T follicular helper cell (primary cell): ENCODE measurements at places on chromosomes 5 and 9.
A peak's percentile ranks its signal among the peaks of the same experiment; 100 is the strongest.

GRCh38 chr5:144585681-144586080 is 415.0 kb downstream of the KCTD16 start:
- DNase-seq = no peak

DNA sequence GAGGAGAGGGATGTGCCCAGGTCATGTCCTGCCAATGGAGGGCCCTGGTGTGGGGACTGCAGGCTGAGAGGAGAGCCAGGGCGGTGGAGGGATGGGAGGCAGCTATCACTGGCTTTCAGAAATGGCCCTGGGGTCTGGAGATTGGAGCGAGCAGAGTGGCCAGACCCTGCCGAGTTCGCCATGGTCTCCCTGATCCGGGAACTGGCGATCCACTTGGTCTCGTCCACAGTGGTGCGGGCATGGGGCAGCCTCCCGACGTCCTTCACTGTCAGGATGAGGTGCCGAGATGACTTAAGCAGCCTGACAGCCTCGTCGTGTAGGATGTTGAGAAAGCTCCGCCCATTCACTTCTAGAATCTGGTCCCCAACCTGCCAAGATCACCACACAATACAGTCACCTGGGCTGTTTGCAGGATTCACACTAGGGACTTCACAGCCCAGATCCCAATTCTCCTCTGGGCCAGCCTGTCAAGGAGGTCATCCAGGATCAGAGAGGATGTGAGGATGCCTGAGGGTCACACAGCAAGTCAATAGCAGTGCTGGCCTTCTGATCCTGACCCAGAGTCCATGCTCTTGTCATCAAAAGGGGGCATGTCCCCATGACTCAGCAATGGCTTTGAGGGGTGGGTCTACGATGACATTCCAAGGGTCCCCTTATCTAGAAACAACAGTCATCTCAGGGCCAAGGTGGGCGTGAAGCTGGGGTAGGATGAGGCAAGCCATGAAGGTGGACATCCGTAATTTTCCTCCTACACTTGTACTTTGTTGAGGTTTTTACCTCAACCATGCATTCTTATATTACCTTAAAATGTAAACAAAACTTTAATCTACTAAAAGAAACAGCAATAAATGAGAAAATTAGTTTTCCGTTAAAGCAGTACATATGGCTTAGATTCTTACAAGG is 38.5 kb upstream of the AKNA start:
- DNase-seq = no peak

DNA sequence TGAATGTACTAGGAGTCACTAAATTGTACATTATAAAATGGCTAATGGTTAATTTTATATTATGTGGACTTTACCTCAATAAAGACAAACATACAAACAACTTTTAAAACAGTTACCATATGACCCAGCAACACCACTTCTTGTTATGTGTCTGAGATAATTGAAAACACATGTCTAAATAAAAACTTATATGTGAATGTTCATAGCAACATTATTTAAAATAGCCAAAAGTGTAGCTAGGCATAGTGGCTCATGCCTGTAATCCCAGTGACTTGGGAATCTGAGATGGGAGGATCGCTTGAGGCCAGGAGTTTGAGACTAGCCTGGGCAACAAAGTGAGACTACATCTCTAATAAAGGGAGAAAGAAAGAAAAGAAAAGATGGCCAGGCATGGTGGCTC is 22.9 kb downstream of the SLC35A4 start:
- no peak for DNase-seq

- DNase-seq = no peak
These were observed 8.1 kb downstream of the MTMR12 start for GRCh38 chr5:32304622-32305021.

GRCh38 chr5:86118542-86118941 is 499.2 kb upstream of the COX7C start:
- no peak for DNase-seq

DNA sequence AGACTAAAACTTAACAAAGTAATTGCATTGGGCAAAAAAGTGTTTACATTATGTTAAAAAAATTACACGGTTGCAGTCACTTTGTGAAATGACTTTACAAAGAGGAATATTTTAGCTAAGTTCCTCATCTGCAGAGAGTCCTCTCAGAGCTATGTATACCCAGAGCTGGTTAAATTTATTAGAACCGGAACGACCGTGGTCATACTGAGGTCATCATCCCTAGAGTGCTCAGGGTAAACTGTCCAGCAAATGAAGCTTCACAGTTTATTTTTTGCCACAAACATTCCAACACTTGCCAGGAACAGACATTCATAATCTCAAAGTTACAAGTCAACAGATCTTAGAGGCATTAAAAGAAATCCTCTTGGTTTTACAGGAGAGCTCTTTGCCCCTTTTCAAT is 897 bp downstream of the ROPN1L start:
- no peak for DNase-seq

DNA sequence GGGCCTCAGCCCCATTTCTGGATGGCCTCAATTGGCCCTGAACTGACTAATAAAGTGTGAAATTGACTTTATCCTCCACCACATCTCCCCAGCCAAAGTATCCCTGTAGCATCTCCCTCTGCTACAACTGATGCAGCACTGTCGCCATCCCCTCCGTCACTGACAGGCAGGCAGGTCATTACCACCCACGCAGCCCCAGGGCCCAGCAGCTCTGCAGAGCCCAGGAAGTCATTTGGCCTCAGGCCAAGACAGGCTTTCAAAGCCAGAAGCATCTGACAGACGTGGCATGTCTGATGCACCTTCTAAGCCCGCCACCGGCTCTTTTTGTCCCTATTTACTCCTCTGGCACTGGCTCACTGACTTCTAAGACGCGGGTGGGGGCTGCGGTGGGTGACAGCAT is 65.3 kb downstream of the ARHGEF37 start:
- peak; percentile 10 for DNase-seq
